ENCODE measurements at places on chromosomes 6 and 20.

DNA sequence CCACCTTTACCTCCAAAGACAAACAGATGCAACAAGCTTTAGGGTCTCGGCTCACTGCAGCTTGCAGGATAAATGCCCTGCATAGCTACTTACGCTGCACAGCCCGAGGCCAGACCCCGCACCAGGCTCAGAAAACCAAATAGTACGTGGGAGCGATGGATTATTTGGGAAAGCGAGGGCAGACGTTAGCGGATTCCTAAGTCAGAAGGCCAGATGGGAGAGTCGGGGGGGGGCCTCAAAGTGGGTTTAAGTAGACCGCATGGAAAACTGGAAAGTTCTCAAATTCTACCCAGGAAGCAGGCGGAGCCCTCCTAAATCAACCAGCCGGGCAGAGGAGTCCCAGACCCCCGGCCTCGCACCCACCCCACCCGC lies 382 bp downstream of the SFT2D1 start:
- no peak for DNase-seq

DNA sequence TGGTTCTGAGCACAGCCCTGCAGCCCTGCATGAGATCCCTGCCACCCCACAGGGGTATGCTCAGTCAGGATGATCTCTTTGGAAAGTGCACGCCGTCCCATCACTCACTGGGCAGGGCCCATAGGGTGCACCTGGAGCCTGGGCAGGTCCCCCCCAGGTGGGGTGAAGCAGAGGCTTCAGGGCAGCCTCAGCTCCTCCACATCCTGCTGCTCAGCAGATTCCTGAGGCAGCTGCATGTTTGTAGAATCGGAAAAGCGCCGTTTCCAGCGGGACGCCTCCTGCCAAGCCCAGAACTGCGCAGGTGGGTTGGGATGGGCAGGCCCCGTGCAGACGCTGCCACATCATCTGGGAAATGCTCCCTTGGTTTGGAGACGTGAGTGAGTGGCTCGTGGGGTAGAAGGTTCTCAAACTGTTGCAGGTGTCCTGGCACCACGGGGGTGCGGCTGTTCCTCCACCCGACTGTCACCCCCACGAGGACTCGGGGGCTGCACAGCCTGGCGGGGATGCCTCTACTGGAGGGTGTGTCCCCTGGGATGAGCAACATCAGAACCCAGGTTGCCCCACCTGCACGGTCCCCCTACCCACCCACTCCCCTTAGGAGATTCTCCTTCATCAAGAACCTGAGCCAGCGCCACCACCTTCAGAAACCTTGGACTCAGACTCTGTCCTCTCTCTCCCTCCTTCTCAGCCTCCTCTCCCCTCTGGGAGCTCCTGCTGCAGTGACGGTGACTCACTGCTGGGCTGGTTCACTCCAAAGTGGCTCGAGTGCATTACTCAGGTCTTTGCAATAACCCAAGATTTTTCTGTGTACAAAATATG lies 334.1 kb downstream of the TAF4 start:
- no peak for DNase-seq

DNA sequence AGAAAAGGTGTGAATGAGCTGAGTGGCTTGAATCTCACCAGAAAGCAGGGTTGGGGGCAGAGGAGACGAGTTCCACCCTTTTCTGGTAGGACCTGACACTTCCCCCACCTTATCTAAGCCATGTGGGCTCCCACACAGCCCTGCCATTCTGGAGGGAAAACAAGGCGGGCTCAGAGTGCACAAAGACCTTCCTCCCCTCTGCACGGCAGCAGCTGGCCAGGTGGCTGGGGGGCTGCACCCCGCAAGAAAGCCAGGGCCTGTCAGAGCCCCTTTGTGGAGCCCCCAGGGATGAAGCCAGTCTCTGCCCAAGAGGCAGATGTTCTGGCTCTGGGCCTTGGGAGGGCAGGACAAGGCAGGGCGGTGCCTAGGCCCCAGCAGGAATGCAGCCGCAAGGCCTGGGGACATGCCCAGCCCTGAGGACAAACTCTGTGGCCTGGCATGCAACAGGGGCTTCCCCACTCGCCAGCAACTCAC lies 48.4 kb upstream of the DSN1 start:
- DNase-seq: no peak

- no peak for DNase-seq
Observed at GRCh38 chr20:22801528-22801927, 217.2 kb upstream of the FOXA2 start.

DNA sequence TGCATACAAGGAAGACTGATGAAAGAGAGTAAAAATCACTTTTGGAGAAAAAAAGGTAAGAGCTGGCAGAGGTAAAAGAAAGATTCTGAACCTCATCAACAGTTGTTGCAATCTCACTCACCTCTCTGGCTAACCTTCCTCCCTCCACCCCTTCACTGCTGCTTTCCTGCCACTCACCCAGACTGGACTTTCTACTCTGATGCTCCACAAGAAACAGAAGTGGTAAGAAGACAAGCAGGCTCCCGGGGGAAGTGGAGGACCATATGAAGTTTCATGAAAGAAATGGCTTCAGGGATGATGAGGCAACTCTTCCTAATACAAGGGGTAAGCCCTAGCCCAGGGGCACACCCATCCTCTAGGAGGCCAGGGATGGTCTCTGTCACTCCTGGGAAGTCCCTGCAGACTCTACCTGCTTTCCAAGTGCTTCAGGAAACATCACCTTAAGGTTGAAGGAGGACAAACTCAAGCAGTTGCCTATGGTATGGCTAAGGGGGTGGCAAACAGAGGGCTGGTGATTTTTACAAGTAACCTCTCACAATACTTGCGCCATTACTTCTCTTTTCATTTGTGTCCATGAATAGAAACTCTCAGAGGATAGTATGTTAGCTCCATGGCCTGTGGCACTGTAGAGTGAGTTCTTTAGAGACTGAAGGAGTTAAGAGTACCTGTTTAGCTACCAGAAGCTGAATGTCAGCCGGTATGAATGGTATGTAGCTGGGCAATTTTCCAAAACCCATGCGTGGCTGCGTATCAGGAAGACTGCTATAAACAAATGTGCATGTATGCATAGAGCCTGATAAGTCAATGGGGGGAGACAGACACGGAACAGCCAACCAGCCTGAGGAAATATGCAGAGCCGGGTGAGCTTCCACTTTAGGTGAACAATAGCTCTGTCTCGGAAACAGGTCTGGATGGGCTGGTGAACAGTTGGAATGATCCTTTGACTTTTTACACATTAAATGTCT lies 112.0 kb downstream of the BACH2 start:
- DNase-seq: no peak
